B cell (primary cell): ENCODE measurements at places on chromosomes 4 and X. TPM values are rescaled to one million over a fixed set of nuclear protein-coding genes. Genes with fewer than 3 reads are reported as not detected.

UVSSA gene
- total RNA-seq, result 40.5 and 47.3 TPM in 2 replicates

CCDC158 gene
- total RNA-seq, result not detected in 2 replicates

TENM3 gene
- not detected in 2 replicates for total RNA-seq

HSFX2 gene
- 1.9 TPM in 1 of 2 replicates, not detected in the other for total RNA-seq
